BJ (cell line): ENCODE measurements at places on chromosomes 12 and 14. TPM values are rescaled to one million over a fixed set of nuclear protein-coding genes. Genes with fewer than 3 reads are reported as not detected.
A peak's percentile ranks its signal among the peaks of the same experiment; 100 is the strongest.

DNA sequence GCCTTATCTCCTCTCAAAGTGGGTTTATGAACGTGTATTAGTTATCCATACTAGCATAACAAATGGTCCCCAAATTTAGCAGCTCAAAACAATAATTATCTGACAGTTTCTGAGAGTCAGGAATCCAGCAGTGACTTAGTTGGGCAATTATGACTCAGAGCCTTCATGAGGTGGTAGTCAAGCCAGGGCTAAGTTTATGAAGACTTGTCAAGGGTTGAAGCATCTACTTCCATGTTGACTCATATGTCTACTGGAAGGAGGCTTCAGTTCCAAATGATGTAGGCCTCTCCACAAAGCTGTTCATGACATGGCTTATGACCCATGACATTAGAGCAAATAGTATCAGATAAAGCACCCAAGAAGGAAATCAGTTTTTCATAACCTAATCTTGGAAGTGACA lies 73.2 kb downstream of the IPO8 start:
- DNase-seq = no peak

The KRT71 gene
- not detected in 2 replicates for polyA plus RNA-seq

The C1R gene
- polyA plus RNA-seq = 668 and 703 TPM in 2 replicates

DNA sequence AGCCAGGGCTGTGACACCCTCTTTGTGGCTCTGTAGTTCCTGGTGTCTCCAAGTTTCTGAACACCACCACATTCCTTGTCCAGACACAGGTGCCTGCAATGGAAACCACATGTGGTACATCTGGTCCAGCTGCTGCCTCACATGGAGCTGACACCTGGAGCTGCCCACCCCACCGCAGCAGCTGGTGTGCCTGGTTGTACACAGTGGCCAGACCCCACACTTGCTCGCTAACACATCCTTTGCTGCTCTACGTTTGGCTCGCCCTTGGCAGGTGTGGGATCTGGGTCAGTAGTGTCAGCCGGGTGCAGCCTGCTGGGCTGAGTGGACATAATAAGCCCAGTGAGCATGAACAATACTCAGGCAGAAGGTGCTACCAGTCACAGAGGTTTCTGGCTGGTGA lies 198.9 kb downstream of the ADGRD1 start:
- DNase-seq = no peak

The ASPG gene
- 0.07 and 0.12 TPM in 2 replicates for polyA plus RNA-seq

- DNase-seq = no peak
These were observed 117.7 kb downstream of the ZFP36L1 start for GRCh38 chr14:68675233-68675577.

- DNase-seq = no peak
These were observed 97.9 kb upstream of the DAAM1 start for GRCh38 chr14:59090572-59090971.

The PLBD1 gene
- 0.38 and 0.51 TPM in 2 replicates for polyA plus RNA-seq

The RDH12 gene
- not detected in 2 replicates for polyA plus RNA-seq

GRCh38 chr12:48413388-48413787 lies 59.0 kb upstream of the ANP32D start:
- DNase-seq = no peak

- DNase-seq = no peak
These were observed 24.8 kb downstream of the MVK start for GRCh38 chr12:109598428-109598854.

- DNase-seq = no peak
These were observed 201.7 kb upstream of the FKBP4 start for GRCh38 chr12:2593045-2593444.

GRCh38 chr12:69555461-69555860 lies 29.8 kb upstream of the CCT2 start:
- peak; percentile 84 for DNase-seq

- DNase-seq = no peak
These were observed 134.7 kb upstream of the RFLNA start for GRCh38 chr12:124160097-124160756.

DNA sequence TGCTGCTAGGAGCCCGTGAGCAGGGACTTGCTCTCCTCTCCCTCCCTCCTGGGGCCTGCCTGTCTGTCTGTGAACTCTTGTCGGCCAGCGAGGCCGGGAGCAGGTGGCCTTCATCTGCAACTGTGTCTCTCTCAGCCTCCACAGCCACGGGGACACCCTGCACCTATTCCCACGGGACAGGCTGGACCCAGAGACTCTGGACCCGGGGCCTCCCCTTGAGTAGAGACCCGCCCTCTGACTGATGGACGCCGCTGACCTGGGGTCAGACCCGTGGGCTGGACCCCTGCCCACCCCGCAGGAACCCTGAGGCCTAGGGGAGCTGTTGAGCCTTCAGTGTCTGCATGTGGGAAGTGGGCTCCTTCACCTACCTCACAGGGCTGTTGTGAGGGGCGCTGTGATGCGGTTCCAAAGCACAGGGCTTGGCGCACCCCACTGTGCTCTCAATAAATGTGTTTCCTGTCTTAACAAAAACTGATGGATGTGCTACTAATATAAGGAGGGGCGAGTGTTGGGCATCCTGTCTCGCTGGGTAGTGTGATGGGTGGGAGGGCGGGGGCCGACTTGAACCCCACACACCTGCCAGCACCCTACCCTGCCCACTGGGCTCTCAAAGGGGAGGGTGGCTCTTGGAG lies 34.8 kb downstream of the MEG3 start:
- no peak for DNase-seq

DNA sequence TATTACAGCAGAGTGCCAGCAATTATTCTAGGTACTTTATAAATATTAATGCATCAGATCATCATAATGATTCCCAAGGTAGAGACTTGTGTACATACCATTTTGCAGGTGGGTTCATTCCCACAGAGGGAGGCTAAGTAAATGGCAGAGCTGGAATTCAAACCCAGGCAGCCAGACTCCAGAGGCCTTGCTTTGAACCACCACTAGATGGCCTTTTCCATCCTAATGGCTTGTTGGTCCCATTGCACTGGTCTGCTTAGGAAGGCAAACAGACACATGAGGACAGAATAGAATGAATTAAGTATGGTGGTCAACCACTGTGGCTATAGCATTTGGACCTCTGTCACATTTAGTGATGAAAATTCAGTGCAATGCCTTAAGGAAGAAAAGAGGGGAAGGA lies 158.7 kb downstream of the METTL25 start:
- no peak for DNase-seq
